ENCODE measurements at places on chromosomes 5 and 9. TPM values are rescaled to one million over a fixed set of nuclear protein-coding genes. Genes with fewer than 3 reads are reported as not detected.

- DNase-seq = no peak
These were observed 208.9 kb upstream of the DMRTA1 start for GRCh38 chr9:22237497-22238363.

- no peak for DNase-seq
These were observed 448.6 kb upstream of the MPDZ start for GRCh38 chr9:13728131-13728530.

DNA sequence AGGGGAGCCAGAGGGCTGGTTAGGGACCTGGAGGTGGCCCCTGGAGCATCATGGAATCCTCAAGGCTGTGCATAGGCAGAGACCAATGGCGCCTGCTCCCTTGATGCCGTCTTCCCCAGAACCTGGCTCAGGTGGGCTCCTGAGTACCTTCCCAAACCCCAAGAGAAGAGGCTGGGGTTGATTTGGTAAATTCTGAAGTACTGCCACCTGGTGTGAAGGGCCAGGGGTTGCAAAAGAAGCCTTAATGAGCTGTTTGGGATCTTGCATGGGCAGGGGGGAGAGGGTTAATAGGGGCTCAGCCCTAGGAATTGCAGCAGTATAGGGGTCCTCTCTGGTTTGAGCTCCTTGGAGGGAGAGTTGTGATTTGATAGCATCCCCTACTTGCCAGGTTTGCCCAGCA lies 52.1 kb downstream of the CYSTM1 start:
- no peak for DNase-seq

DNA sequence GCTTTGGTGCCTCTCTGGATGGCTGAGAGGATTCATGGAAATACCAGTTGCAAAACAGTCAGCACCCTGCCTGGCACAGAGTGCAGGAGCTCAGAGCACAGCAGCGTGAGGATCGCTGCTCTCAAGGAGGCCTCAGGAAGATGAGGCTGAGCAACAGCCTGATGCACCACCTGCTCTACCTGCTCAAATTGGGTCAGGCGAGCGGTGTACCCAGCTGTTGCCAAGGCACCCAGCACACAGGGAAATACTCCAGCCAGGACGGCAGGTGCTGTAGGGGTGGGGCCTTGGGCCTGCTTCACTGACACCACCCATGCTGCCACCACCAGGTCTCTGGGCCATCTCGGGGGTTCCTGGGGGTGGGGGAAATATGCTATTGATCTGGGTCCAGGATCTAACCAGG lies 4.3 kb downstream of the EEIG1 start:
- DNase-seq = no peak

GRCh38 chr9:104091708-104092107 lies 2.4 kb upstream of the SMC2 start:
- DNase-seq = no peak

DNA sequence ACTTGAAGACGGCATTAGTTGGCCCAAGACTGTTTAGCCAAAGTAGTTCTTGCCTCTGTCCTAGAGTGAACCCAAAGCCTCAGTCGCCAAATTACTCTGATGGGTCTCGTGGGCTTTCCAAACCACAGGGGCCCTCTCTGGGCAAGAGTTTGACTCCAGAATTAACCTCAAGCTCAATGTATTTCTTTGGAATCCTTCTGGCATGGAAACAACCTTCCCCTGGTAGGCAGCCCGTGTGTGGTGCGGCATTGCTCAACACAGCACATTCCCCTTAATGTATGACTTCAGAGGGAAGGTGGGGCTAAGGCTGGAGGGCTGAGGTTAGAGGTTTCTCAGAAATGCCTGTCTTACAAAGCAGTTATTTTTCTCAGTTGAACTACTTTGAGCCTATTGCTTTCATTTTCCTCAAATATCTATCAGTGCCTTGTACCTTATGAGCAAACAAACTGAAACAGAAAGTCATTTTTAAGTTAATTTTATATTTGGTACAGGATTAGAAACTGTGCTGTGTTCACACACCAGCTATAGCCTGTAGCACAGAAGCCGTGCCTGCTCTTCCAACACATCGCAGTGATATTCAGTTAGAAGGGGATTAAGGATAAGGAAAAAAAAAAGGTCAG lies 123.9 kb upstream of the HAPLN1 start:
- DNase-seq = no peak

GRCh38 chr9:27528886-27529315 lies 713 bp downstream of the MOB3B start:
- DNase-seq = peak; percentile 51

DNA sequence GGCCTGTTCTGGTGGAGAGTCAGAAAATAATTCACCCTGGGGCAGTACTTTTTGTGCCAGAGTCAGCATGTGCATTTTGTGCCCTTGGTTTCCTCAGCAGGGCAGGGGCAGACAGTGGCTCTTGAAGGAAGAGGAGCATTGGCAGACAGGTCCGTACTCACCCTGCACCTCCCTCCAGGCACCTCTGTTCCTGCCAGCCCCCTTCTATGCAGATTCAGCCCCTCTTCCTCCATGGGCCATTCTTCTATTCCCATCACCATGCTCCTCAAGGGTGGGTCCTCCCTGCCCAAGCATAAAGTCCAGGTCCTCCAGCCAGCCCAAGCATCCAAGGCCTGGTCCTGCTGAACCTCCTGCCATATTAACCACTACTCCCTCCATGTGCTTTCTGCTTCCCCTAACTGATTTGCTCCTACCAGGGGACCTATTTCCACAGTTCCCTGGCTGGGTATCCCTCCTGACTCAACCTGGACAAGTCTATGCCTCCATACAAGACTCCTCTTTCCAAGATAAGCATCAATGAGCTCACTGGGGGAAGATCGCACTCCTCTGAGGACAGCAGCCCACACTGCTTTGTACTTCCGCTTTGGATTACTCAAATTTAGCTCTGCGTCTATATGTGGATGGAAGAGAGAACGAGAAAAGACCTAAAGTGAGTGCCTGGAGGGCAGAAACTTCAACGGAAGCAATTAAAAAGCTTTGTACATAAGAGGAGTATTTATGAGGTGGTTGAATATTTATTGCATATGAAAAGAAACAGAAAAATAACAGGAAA lies 9.3 kb upstream of the ACSL6 start:
- DNase-seq = no peak

DRD1 gene
- 4.3 TPM for polyA plus RNA-seq

ATG12 gene
- 79.0 TPM for polyA plus RNA-seq

PRLR gene
- 1.4 TPM for polyA plus RNA-seq

GGTA1 gene
- polyA plus RNA-seq = 4.5 TPM

CCNI2 gene
- polyA plus RNA-seq = 18.5 TPM
